ENCODE measurements at places on chromosomes 6 and 20.

GRCh38 chr6:87544474-87544735 is 45.4 kb downstream of the RARS2 start:
- no peak for DNase-seq

DNA sequence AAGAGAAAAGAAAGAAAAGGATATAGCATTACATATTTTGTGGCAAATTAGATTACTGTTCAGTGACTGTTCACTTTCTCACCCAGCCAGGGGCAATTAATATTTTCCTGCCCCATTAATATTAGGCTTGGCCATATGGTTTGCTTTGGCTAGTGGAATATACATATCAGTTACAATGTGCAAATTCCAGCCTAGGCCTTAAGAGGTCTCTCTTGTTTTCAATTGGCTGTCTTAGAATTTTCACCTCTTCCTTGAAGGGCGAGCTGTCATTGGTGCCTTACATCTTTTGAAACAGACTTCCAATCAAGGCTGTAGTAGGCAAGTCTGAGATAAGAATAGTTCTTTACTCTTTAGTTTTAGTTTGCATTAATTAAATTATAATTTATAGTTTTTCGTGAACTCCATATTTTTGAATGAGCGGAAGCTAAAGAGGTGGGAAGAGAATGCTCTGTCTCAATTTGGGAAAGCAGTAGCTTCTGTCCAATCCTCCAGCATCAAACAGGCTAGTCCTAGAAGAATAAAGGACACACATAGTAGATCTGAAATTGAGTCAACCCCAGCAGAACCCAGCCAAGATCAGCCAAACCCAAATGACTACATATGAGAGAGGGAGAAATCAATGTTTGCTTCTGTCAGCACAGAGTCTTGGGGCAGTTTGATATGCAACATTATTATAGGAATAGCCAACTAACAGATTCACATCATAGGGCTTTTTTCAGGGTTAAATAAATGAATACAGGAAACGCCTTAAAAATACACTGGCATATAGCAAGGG is 6.3 kb upstream of the CSNK2A1 start:
- DNase-seq, result no peak

GRCh38 chr6:101391772-101392585 is 1.5 kb upstream of the GRIK2 start:
- peak; percentile 27 for DNase-seq

GRCh38 chr6:66291905-66292304 is 584.9 kb upstream of the EYS start:
- DNase-seq, result no peak

DNA sequence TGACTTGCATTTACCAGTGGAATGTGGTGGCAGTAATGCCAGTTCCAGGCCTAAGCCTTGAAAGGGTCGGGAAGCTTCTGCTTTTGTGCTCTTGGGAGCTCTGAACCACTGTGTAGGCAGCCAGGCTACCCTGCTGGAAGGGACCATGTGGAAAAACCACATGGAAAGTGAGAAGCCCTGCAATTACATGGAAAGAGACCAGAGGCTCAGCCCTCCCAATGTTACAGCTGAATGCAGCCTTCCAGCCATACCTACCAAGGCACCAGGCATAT is 14.9 kb upstream of the KCNB1 start:
- DNase-seq, result no peak

- DNase-seq, result peak; percentile 62
These were observed 92.3 kb upstream of the ELOVL5 start for GRCh38 chr6:53441035-53441493.

GRCh38 chr6:167825332-167826229 is 1.1 kb upstream of the AFDN start:
- DNase-seq, result peak; percentile 75

- DNase-seq, result no peak
These were observed 194.0 kb downstream of the SOD2 start for GRCh38 chr6:159499034-159499433.

DNA sequence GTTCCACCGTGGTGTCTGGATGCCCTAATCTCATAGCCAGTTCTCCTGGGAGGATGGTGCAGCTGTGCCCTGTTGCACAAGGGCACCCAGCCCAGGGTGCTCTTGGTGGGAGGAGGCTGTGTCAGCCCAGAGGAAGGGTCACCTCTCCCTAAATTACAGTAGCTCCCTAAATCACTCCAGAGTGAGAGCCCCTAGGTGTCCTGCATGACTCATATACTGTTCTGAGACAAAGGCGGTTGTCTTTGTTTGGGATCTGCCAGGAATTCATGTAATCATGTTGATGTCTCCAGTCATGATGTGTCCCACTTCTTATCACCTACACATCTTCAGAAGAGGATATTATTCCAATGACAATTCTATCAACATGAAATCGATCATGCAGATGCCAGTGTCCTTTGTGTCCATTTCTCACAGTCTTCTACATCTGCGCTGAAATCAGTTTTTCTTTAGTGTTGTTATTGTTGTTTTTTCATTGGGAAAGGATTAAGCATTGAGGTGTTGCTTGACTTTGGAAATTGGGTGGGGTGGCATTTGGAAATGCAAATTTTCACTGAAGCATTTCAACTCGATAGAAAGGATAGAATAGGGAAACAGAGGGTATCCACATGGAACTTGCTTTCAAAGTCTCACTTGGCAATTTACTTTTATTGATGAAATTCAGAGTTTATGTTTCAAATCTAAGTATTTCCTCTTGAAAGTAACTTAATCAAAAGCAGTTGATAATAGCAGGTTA is 19.5 kb downstream of the PERP start:
- peak; percentile 33 for DNase-seq

GRCh38 chr6:89242574-89243330 is 25.6 kb upstream of the GABRR1 start:
- peak; percentile 44 for DNase-seq

DNA sequence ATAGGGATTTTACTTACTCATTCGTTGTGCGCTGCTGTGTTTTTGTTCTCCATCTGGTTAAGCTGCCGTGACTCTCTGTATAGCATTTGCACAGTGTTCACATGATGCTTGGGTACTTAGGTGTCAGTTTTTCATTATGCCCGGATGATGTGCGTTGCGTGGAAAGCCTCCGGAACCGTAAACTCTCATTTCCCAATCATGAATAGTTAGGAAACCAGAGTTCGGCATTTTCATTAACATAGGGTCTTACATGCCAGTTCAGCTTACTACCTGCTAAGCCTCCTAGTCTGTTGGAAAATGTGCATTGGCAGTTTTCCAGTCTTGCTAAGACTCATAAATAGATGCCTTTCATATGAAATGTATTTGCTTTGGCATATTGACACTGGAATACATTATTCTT is 483.4 kb upstream of the FLRT3 start:
- DNase-seq, result no peak

DNA sequence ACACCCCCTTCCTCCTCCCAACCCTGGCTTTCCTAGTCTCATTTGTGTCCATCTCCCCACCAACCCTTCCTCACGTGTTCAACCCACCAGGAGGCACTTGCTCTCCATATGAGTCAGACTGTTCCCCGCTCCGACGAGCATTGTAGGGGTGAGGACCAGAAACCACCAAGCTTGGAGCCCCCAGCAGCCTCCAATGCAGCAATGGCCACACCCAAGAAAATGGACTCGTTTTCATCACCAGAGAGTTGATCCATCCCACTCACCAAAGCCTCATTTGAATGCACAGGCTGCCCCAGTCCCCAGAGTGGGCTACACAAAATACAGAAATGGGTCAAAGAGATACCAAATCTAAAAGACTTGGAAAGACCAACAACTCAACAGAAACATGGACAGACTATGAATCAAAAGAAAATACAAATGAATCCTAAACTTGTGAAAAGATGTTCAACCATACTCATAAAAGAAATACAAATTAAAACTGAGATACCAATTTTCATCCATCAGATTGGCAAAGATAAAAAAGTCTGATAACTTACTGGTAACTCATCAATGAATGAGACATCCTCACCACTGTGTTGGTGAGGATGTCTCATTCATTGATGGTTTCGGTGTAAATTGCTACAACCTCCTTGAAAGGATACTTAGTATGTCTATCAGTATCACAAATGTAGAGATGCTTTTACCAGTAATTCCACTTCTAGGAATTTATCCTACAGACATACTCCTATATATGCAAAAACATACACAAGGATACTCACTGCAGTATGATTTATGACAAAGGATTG is 68.1 kb downstream of the TRERF1 start:
- DNase-seq, result no peak

DNA sequence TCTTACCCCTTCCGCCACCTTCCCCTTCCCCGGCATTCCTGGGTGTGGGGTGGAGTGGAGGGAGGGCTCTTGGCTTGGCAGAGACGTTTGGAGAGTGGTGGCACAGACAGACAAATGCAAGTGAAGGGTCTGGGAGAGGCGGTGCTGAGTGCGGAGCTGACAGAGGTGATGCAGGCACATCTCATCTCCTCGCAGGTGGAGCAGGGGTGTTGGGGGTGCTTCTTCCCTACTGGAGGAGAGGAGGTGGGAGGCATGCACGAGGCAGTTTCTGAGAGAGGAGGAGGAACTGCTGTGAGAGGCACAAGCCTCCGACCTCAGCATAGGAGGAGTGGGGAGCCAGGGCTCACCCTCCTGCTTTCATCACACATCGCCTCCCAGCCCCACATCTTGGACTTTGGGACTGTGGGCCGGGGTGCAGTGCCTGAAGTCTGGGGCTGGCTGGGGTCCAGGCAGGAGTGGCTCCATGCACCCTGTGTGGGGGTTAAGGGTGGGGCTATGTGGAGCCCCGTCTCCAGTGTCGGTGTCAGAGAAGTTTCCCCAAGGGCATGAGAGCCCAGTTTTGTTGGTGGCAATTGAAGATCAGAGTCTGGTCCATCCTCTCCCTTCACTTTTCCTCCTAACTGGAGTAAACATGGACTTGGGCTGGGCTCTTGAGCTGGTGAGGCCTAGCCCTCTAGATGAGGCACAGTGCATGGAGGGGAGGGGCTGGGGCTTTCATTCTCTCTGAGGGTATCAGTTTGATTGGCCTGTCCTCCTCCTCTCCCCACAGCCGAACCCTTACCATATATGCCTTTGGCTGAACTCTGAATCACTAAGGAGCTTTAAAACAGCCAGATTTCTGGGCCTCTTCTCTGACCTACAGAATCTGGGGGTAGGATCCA is 20.2 kb upstream of the SLC22A7 start:
- DNase-seq, result no peak

DNA sequence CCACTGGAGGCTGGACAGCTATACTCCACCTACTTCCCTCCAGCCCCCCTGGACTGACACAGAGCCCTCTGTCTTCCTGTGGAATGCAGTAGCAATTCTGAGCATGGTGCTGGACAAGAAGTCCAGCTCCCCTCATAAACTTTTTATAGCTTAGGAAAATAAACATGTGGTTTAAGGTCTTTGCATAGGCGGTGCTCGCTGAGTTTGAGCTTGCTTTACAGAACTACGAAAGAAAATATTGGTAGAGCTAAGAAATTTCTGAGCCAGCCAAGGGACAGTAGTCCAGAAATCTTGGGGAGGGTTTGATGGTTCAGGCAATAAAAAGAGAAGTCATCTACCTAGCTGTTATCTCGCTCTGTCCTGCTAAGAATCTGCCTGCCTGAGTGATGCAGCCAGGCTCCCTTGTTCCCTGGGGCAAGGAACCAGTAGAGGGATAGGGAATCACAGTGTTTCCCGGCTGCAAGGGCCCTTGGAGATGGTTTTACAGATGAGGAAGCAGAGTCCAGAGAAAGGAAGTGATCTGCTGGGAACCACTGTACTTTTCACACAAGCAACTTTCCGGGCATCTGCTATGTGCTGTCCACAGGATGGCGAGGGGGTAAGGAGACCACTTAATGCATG is 343.4 kb downstream of the CDC5L start:
- DNase-seq, result peak; percentile 23

DNA sequence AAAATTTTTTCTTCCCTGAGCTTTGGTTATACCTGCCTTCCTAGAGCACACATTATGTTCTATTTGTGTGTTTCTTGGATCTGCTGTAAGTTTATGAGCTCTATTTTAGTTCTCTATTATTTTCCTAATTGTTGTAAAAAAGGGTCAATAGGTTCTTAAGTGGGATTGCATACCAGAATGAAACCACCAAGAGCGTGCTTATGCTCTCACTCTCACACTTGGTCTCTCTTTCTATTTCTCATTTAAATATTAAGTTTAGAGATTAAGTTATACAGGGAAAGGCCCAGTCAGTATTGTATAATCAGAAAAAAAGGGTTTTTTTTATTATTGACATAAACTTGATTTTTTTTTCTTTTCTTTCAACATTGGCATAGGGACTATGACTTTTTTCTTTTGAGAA is 96.8 kb downstream of the RIMS1 start:
- DNase-seq, result no peak

DNA sequence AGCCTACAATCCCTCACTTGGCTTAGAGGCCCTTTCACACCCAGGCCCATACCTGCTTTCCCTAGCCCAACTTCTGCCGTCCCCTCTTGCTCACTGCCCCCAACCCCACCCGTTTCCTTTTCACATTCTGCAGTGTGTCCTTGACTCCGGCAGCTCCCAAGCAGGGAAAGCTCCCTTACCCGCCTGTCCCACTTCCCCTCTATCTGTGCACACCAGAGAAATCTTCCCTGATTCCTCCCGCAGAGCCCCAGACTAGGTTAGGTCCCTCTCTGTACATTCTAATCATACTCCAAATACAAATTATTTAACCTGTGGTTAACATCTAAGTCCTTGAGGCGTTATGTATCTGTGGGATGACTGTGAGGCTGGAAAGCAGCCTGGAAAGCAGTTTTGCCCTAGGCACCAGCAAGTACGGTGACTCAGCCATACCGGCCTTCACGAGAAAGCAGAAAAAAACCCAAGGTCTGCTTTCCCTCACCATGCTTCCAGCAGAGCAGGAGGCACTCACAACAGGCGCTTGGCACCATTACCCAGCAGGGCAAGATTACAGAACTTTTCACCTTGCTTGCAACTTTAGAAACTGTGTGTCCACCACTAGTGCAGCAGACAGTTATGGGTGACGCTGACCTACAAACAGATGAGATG is 22.3 kb downstream of the ELOVL5 start:
- DNase-seq, result peak; percentile 93

Data from kidney tubule cell (primary cell).